Thymus (tissue), 14 donors: ENCODE measurements at places on chromosomes 6 and 20.

DNA sequence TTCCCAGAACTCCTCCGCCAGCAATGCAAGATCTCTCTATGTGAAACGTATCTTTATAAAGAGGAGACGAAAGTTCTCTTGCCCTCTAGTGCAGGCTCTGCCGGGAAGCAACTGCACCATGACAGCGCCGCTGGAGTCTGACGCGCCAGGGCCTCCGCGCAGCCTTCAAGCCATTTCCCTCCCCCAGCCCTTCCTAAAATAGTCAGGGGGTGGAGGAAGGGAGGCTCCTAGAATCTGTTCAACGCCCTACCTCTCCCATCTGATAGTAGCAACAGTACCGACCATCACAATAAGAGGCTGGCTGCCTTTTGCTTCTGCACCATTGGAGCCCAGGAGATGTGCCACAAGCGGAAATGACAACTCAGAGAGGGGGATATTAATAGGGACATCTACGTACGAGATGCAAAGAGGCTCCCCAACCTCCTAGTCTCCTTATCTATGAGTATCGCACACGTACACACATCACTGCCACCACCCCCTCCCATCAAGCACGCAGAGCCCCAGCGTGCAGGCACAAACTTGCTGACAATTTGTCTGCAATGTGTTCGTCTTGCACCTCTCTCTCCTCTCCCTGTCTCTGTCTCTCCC is 1.0 kb downstream of the SYNE1 start:
- DNase-seq: no peak

DNA sequence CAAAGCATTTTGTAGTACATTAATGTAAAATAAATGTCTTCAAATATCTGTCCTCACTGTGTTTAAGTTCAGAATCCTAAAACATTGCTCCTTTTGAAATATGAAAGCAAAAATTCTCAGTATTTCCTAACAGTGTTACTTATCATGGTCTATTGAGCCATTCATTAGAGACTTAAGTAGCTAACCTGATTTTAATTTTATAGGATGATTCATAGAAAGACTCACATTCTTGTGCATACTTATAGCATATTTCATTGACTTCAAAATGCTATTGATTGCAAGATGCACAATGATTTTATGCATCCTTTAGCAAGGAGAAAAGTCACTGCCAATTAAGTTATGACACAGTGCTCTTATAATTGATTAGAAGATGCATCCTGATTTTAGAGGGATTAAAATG is 85.7 kb downstream of the HIVEP1 start:
- no peak for DNase-seq

DNA sequence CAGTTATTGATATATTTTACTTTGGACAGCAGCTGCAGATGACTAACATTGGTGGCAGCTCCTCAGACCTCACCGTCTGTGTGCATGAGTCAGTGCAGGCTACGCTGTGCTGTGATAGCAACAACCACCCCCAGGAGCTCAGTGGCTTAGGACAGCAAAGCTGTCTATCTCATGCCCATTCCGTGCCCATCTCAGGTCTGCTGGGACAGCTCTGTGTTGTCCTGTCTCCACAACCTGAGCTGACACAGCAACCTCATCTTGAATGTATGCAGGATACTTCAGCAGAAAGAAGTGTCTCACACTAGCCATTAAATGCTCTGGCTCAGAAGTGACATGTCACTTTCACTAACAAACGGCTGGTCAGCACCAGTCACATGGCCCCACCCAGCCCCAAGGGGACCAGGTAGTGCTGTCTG is 47.7 kb downstream of the BANF2 start:
- no peak for DNase-seq

DNA sequence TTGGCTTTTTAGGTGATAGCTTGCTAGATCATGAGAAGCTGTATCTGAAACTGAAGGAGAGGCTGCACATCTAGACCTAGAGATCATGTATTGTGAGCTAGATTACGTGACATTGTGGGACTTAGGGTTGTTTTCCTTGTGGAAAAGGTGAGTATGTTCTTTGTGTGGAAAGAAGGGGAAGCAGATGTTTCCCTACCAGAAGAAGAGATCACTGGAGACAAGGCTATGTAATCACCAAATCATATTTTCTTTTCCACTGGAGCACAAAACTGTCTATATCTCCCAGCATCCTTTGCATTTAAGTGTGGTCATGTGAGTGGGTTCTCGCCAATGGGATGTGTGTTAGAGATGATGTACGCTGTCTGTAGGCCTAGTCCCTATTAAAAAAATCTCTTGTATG is 7.0 kb upstream of the EPB41L2 start:
- DNase-seq: no peak

GRCh38 chr20:13526551-13526950 is 112.2 kb downstream of the TASP1 start:
- DNase-seq: no peak

- DNase-seq: no peak
Measured at GRCh38 chr6:159931112-159931511, 37.8 kb upstream of the IGF2R start.

DNA sequence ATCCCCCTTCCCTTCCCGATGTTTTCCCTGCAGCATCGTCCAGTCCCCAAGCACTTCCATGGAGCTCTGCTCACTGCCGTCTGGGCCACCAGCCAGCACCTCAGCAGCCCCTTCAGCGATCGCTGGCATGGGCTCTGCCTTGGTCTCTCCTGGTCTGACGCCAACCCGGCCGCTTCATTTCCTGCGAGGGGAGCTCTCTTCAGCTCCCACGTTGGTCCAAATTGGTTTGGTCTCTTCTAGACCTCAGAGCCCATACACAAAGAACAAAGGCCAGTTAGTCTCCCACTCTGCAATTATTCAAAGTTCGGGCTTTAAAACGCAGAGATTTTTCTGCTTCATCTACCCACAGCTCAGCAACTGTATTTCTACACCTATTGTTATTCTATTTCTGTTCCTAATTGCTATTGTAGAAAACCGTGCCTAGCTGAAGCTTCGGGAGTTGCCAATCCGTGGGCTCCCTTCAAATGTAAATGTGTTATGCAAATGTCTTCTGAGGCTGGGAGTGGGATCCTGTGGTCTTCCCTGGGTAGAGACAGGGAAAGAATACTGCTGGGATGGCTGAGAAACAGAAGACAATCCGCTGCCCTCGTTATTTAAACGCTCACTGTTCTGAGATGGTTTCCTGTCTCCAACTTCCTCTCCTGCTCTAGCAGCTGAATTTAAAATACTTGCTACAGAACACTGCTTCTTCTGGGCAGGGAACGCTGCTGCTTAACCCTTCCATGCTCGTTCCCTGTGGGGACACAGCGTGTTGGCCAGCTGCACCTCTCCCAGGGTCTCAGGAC is 154.2 kb upstream of the QKI start:
- DNase-seq: peak; percentile 13

- DNase-seq: no peak
Measured at GRCh38 chr6:71287038-71287437, 1.6 kb upstream of the OGFRL1 start.

DNA sequence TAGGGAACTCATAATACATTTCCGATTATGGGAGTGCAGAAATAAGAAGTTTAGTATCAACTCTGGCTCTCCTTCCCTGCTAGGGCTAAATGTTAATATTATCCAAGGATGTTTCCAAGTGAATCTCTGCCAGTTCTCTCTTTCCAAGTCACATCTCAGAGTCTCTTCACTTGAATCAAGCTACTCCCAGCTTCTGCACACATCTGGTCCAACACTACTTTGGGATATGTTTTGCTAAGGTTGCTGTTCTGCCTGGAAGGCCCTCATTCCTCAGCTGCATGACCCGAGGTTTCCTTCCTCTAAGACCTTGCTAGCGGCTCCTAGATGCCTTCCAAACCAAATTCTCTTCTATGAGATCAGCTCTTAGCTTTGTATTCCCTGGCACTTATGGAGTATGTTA is 331.8 kb downstream of the GJA1 start:
- no peak for DNase-seq

- no peak for DNase-seq
Measured at GRCh38 chr6:64227863-64228262, 592.3 kb downstream of the PHF3 start.

- no peak for DNase-seq
Measured at GRCh38 chr20:21092806-21093205, 13.4 kb downstream of the LINC00237 start.

GRCh38 chr6:43609402-43609801 is 19.7 kb downstream of the GTPBP2 start:
- DNase-seq: no peak

GRCh38 chr6:143516690-143517446 is 5.3 kb upstream of the FUCA2 start:
- no peak for DNase-seq

DNA sequence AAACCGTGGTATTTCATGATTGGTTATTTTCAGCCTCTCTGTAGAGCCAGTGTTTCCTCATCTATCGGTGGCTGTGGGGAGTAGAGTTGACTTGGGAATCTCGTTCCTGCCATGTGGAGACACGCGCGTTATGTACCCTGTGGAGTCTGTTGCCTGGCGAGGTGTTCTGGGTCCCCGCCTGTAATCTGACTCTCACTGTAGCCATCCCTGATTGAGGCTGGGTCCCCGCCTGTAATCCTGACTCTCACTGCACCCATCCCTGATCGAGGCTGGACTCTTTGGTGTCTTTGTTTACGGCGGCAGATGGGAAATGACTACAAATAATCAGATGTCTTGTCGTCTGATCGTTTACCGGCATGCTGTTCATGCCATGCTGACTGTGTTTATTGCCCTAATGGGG is 153.9 kb downstream of the DTNBP1 start:
- no peak for DNase-seq

- no peak for DNase-seq
Measured at GRCh38 chr20:43514648-43514999, 7.1 kb downstream of the L3MBTL1 start.

DNA sequence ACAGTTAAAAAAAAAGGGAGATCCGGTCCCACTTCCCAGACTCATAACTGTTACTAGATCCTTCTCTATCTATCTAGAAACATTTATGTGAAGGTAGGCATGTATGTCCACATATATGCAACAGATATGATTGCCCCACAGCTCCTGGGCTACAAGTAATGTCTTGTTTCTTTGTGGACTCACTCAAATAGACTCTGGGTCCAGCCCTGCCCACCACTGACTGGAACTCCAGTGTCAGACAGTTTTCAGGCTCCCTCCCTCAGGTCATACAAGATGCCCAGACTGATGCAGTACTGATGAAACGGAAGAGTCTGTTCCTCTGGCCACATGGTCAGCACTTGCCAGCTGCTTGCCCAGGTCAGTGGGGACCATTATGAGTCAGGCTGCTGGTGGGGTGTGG is 30.8 kb upstream of the IER3 start:
- DNase-seq: no peak

- DNase-seq: no peak
Measured at GRCh38 chr6:27541212-27541932, 68.5 kb upstream of the ZNF184 start.

DNA sequence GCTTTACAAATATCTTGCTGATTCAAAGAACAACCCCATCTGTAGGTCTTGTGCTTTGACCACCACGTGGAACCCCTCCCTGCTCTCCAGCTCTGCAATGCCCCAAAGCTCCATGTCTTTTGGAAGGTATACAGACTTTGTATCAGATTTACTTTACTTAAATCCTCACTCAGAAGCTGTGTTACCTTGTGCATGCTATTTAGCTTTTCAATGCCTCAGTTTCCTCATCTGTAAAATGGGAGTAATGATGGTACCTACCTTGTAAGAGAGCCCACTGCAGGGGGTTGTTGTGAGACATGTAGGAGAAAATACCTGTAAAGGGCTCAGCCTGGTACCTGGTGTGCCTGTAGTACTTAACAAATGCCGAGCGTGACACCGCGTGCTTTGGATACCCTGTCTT is 200.2 kb upstream of the CHD6 start:
- no peak for DNase-seq

GRCh38 chr20:14853079-14853478 is 515.7 kb upstream of the FLRT3 start:
- DNase-seq: no peak

DNA sequence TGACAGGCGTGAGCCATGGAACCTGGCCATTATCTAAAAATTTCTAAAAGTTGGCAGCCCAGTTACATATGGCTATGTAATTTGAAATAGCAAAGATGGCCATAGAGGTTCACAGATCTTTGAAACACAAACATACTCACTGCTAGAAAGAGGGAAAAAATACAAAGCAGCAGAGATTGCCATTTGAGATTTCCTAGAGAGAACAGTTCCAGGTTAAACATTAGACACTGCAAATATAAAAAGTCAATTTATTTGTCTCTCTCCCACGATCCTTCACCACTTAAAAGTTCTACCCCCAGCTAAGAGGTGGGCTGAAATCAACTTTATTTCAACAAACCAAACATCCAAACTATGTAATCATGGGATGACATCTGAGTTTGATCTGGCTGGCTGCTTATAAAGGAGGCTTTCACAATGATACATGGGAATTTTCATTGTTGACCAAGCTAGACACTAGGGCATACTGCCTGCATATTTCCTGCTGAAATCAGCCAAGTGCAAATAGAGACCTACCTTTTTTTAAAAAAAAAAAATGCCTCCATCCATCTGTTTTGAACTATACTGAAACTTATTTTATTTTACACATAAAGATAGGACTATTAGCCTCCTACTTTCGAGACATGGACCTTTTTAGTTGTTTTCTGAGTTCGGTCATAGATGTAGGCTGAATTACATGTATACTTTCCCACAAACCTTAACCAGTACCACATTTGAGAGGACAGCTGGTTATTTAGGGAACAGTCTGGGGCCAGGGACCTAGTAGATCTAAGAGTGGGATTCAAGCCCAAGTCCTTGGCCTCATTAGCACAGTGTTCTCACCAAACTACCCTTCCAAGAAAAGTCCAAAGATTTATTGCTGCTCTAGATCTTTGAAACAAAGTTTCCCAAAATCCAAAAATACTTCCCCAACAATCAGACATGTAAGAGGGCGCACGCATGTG is 16.6 kb downstream of the DCDC2 start:
- DNase-seq: no peak

GRCh38 chr6:101125380-101125971 is 244.3 kb upstream of the ASCC3 start:
- DNase-seq: no peak

DNA sequence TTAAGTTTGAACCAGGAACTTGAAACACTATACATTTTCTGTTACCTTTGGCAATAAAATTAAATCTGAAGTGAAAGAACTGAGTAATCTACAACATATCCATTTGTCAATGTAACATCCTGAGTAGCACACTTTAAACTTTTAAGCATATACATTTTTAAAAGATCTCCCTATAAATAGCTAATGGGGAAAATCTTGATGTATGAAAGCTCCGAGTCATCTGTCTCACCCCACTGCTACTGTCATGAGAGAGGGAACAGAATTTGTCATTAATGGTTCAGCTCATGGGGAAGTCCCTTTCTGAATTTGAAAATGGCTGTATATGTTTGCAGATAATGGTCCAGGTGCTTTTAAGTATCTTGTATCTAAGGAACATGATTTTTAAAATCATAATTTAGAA is 55.2 kb upstream of the NOX3 start:
- no peak for DNase-seq

GRCh38 chr6:1314617-1315016 is 2.7 kb downstream of the FOXQ1 start:
- DNase-seq: no peak
